Left colon (tissue), 2 donors: ENCODE measurements at places on chromosomes 1 and 21.

GRCh38 chr1:37691497-37692077 is 729 bp upstream of the CDCA8 start:
- peak; percentile 72 for DNase-seq

GRCh38 chr1:110420023-110420662 is 12.6 kb upstream of the LAMTOR5 start:
- no peak for DNase-seq

- peak; percentile 61 for DNase-seq
Measured at GRCh38 chr1:156726549-156727226, 1.6 kb upstream of the METTL25B start.

- DNase-seq = peak; percentile 25
Measured at GRCh38 chr1:33182401-33182841, 578 bp upstream of the TRIM62 start.

DNA sequence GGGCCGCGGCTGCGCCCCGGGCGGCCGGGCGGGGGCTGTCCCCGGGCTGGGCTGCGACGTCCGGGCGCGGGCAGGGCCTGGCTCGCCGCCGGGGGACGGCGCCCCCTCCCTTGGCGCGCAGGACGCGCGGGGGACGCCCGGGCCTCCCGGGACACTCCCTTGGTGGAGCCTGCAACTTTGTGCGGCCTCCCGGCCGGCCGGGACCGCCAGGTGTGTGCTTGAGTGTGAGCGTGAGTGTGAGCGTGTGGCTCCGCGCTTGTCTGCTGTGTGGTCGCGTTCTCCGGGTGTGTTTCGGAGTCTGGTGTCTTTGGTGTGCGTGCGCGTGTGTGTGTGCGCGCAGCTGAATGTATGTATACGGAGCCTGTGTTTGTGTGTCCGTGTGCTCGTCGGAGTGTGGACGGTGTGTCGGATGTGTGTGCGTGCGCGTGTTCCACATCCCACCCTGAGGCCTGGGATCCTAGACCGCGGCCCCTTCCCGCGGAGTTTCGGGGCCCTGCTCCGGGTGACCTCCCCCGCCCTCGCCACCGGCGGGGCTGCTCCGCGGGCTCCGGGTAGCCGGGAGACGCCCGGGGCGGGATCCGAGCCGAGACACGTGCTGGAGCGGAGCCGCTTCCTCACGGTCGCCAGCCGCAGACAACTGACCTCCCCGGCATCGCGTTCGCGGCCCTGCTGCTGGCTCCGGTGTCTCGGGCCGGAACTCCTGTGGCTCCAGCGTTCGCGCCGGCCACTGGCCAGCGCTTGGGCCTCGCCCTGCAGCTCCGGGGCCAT is 1.7 kb downstream of the PTPRU start:
- peak; percentile 43 for DNase-seq

DNA sequence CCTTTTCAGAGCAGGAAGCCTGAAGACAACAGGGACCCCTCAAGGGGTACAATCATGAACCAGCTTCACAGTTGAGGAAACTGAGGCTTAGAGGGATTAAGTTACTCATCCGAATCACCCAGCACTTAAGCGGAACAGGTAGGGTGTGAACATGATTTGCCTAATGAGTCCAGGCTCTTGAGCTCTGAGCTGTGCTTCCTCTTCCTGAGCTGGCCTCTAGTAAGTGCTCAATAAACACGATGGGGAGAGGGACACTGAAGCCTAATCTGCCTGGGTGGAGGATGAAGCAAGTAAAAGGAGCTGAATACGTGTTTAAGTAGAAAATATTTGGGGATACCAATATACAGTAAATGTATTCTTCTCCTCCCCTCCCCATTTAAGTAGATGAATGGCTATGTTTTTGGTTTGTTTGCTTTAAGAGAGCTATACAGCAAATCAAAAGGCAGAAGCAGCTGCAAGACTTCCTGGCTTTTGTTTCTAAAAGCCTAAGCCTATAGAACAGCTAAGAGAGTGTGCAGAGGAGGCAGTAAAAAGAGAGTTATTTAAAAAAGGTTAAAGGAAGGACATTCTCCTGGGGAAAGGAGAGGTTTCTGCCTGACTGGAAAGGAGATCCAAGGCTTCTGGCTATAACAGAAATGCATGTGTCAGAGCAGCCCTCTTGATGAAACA is 20.5 kb downstream of the STPG1 start:
- no peak for DNase-seq

GRCh38 chr1:66112744-66113400 is 320.2 kb downstream of the PDE4B start:
- no peak for DNase-seq

DNA sequence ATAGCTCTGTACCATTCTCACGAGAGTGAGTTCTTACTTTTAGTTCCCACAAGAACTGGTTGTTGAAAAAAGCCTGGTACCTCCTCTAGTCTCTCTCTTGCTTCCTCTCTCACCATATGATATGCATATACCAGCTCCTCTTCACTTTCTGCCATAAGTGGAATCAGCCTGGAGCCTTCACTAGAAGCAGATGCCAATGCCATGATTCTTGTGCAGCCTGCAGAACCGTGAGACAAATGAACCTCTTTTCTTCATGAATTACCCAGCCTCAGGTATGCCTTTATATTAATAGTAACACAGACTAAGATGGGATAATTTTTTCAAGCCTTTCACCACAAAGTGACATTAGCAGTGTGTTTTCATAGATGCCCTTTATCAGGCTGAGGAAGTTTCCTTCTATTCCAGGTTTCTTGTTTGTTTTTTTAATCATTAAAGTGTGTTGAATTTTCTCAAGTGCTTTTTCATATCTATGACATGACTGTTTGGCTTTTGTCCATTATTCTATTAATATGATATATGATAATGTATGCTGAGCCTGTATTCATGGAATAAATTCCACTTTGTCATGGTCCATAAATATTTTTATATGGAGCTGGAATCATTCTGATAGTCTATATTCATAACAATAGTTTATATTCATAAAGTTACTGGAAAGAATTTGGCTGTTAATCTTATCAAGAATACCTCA is 40.7 kb upstream of the C1orf185 start:
- DNase-seq = no peak

GRCh38 chr1:156241926-156242325 is at the start of gene BGLAP:
BGLAP (plus strand) TSS chr1:156242184; CDS start chr1:156242232, 48 bp downstream.
- DNase-seq = no peak

DNA sequence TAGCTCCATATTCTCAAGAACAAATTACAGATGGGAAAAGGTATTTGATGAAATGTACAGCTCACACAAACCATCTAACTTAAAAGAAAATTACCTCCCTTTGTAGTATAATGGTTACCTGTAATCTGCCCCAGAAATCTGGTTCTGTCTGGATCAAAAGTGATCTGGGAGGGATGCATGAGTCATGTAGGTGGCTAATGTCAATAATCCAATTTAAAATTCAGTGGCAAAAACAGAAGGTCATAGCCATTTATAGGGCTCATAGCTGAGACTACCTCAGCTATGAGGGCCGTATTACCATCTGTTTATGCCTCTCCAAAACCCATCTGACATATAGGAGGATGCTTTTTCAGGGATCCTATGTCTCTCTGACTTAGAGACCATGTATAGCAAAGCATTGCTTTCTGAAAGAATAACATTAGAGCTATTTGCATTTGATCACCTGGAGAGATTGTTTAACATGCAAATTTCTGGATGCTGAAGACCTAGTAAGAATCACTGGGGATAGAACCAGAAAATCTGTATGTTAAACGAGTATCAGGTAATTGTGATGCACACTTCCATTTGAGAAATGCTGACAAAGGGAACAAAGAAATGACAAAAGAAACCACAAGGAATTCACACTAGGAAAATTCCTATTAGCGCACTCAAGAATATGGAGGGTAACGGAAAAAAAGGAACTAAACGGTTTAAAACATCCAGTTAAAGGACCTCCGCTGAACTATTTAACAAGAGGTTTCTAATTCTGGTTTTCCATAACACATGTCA is 17.6 kb downstream of the PAXBP1 start:
- DNase-seq = no peak

- no peak for DNase-seq
Measured at GRCh38 chr1:223430236-223430635, 37.0 kb downstream of the CCDC185 start.

DNA sequence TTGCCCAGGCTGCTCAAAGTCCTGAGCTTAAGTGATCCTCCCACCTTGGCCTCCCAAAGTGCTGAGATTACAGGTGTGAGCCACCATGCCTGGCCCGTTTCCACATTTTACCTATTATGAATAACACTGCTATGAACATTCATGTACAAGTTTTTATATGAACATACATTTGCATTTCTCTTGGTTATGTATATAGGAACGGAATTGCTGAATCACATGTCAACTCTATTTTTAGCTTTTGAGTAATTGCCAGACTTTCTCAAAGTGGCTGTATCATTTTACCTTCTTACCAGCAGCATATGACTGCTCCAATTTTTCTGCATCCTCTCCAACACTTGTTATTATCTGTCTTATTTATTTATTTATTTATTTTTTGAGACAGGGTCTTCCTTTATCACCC is 2.7 kb downstream of the SPATA21 start:
- DNase-seq = no peak

GRCh38 chr1:53172426-53173128 is 24.0 kb upstream of the CPT2 start:
- peak; percentile 48 for DNase-seq

DNA sequence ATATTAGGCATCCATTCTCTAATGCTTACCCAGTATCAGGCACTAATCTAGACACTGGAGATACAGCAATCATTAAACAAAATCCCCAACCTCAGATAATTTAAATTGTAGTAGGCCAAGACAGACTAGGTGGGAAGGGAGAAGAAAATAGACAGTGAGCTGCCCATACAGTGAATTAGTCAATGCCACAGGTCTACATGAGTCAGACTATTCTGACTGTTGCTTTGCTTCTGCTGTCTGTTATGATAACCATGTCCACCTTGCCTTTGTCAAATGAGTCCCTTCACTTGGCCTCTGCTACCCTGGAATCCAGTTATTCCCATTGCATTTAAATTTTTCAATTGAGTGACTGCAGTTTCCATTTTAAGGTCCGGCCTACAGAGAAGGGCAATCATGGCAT is 59.5 kb downstream of the PIK3R3 start:
- DNase-seq = no peak

DNA sequence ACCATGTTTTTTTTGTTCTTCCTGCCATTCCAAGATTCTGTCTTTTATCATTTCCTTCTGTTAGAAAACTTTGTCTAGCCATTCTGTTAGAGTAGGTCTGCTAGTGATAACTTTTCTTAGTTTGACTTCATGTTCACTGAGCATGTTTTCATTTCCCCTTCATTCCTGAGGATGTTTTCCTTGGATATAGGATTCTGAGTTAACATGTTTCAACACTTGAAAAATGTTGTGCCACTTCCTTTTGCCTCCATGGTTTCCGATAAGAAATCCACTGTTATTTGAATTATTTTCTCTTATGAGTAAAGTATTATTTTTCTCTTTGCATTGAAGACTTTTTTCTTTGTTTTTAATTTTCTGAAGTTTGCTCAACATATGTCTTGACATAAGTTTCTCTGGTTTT is 66.7 kb downstream of the ATP1A1 start:
- no peak for DNase-seq

GRCh38 chr1:178220094-178220493 is 126.2 kb downstream of the RASAL2 start:
- no peak for DNase-seq

DNA sequence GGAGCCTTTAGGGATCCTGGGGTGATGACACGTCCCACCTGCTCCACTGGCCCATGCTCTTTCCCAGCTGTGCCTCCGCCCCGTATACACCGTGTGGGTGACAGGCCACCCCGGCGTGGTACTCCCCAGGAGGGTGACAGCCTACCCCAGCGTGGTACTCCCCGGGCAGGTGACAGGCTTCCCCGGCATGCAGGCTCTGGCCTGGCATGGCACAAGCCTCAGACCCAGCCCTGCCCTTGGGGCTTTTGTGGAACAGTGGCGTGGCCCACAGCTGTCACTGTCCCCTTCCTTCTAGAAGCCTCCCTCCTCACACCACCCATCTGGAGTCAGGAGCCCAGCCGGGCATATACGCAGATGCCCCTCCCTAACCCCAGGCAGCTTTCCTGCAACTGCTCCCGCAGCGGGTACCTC is 4.7 kb upstream of the PFKL start:
- DNase-seq = no peak

DNA sequence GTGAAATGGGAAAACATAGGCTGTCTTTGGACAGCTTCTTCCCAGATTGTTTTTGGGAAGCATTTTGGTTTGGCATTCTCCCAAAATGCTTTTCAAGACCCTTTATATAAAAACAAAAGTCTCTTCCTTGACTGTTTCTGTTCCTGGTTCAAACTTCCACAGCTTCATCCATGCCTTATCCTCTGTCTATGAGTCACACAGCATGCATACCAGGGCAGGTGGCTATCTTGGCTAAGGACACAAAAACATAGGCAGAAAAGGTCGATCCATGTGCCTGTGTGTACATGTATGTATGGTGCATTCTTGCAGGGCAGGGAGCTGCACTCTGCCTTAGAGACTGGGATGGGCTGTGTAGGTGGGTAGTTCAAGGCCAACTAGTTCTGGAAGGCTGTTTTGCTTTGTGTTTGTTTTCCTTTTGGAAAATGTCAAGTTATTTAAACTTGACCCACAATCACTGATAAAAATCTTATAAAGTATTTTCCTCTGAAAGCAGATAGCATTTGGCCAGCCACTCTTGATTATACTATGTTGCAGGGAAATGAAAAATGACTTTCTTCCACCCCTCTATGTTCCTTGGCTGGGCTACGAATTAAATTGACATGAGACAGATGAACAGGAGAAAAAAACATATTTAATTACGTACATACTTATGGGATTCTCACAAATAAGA is 437.0 kb downstream of the SIPA1L2 start:
- DNase-seq = no peak
